ENCODE measurements at places on chromosomes 6 and 20.
A peak's percentile ranks its signal among the peaks of the same experiment; 100 is the strongest.

DNA sequence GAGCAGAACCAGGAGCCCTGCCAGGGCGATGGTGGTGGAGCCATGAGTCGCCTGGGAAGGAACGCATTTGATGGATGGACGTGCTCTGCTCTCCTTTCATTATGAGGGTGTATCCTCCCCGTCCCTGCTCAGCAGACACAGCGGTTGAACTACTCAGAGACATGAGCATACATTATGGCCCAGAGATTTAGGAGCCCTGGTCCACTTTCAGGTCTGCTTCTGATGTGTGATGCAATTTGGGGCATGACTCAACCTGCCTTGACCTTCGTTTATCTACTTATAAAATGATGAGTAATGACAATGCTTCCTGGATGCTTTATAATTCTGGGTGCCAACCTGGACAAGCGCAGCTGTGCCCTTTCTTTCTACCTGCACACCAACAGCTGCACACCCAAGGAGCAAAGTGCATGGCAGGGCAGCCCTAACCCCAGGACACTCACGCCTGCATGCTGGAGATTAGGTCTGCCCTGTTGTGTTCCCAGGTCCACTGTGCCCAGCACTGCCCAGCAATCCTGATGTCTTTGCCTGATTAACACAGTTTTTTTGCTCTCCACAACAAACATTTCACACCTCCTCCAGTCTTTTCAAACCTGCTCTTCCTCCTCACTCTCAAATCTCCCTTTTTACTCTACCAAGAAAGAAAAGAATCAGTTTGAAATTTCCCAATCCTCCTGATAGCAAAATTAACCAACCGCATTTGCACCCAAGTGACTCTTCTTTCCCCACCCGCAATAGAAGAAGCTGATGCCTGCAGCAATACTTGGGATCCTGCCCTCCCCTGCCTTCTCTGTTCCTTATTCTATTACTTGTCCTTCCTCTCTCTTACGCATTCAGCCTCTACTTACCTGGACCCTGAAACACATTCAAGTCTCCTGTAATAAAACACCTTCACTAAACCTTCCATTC, 81.2 kb downstream of the EZR start:
- DNase-seq: no peak

DNA sequence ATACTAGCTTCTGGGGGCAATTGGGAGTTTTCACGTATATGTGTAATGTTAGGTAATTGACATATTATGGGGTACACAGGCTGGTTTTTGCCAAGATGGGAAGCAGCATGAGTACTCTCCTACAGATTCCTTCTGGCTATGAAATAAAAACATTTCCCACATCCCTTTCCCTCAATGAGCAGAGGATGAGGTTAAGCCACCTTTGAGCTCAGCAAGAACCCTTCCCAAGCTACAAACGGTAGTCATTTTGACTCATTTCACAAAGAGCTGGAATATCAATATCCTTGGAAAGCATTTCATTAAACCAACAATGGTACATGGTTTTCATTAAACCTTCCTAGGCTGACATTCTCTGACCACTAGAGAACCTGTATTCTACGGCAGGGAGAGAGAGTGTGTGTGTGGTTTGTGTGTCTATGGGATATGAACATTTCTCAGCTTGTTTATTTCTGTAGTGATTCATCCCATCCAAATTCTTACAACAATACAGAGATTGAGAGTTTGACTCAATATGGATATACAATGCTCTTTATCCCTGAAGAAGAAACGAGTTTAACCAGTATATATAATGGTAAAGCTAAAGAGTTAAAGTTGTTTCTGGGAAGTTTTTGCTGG, 119.5 kb downstream of the ARHGAP18 start:
- no peak for DNase-seq

GRCh38 chr20:63052571-63053431, 46.0 kb upstream of the BHLHE23 start:
- DNase-seq: no peak

GRCh38 chr6:99603421-99604165, 3.0 kb upstream of the PRDM13 start:
- no peak for DNase-seq

DNA sequence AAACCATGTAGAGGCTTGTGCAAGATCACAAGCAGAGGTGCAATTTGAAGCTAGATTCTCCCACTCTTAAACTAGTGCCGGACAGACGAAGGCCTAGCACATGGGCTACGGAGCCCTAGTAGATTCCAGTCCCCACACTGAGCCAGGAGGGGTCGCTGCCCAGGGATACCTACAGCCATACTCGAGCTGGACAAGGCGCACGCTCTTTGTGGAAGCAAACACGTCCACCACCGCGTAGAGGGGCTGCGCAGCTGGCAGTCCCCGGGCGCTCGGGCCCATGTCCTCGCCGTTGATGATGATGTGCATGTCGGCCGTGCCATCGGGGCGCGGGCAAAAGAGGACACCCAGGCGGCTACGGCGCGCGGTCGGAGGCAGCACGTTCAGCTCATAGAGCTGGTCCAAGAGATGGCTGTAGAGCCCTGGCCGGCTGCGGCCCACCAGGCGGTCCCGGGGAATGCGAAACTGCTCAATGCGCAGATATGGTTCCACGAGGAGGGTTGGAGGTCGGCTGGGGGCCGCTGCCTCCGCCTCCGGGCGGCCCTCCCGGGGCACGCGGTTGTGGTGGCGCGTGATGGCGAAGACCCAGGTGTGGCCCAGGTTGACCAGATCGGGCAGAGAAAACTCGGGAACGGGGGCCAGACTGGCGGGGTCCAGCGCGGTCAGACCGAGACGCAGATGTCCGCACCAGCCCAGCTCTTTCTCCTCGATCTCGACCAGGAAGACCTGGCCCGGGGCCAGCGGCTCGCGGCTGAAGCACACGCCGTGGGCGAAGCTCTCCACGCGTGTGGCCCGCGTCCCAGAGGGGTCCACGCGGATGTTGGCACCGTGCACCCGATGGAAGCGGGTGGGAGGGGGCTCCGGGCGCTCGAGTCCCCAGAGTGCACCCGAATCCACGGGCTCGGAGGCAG, 677 bp downstream of the NEURL2 start:
- peak; percentile 52 for DNase-seq

Measured in CD4-positive, alpha-beta T cell treated with Interleukin-17A for 1 hour (primary cell).